ENCODE measurements at places on chromosomes 2 and 18.

GRCh38 chr18:43389163-43389562 lies 111.9 kb upstream of the SYT4 start:
- DNase-seq, result no peak

DNA sequence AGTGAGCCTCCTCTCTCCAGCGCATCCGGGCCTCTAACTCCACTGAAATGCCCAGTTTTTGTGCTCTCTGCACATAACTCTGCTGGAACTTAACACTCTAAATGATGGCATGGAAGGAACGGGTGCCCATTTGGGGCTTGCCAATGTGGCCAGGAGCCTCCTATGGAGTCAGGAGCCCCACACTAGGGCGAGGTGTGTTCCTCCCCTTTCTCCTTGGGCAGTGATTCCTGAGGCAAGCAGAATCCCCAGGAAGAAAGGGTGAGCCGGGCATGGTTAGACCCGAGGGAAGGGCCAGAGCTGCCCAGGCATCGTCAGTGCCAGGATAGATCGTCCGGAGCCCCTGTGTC lies 63.0 kb downstream of the DDX1 start:
- no peak for DNase-seq

- no peak for DNase-seq
These were observed 294.8 kb downstream of the PTGR3 start for GRCh38 chr18:74914052-74914591.

GRCh38 chr2:1795261-1796231 lies 51.2 kb upstream of the PXDN start:
- no peak for DNase-seq

DNA sequence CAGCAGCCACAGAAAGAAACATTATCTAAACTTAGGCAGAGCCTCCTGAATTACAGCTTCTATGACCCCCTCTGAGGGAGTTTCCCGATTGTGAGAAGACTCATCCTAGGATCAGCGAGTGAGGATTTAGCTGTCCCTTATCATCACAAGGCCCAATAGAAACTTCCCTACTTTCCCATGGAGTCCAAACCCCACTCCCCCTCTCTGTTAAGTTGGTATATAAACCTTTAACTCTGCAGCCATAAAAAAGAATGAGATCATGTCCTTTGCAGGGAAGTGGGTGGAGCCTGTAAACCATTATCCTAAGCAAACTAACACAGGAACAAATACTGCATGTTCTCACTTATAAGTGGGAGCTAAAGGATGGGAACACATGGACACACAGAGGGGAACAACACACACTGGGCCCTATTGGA lies 78.8 kb downstream of the MYL12B start:
- no peak for DNase-seq

DNA sequence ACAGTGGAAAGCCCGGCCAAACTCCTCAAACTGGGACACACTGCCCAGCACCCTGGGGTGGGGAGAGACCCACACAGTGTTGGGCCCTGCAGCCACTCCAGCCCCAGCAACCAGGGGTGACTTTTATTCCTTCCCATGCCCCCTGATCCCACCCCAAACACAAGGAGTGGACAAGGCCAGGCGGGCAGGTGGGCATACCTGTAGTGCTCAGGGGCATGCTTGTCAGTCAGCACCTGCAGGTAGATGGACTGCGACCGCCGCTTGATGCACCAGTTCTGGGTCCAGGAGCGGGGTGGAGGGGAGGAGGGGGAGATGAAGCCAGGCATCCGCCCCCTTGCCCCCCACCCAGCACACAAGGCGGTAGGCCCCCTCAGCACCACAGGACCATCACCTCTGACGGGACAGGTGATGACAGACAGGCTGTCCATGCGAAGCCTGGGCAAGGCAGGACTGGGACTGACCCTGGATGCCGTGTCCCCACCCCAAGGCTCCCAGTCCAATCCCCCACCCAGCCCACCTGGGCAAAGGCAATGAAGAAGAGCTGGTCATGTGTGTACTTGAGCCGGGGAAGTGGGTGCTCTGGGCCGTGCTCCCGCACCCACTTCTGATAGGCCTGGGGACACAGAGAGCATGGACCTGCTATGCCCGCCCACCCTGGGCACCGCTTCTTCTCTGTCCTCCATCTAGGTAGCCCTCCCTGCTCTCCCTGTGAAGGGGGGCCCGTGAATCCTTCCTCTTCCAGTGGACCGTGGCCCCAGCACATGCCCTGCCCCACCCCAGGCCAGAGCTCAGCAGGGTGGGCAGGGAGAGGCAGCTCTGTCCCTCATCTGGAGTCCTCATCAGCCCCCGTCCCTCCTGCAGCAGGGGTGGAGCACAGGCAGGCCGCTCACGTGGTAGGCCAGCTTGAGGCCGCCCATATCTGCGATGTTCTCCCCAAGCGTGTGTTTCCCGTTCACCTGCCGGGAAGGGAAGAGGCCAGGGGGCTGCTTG lies 7.1 kb downstream of the ECEL1 start:
- no peak for DNase-seq

DNA sequence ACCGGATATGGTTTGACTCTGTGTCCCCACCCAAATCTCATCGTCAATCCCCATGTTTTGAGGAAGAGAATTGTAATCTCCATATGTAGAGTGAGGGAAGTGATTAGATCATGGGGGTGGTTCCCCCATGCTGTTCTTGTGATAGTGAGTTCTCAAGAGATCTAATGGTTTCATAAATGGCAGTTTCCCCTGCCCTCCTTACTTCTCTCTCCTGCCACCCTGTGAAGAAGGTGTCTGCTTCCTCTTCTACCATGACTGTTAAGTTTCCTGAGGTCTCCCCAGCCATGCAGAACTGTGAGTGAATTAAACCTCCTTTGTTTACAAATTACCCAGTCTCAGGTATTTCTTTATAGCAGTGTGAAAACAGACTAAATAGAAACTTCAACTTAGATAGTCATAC lies 69.5 kb downstream of the SESTD1 start:
- no peak for DNase-seq

DNA sequence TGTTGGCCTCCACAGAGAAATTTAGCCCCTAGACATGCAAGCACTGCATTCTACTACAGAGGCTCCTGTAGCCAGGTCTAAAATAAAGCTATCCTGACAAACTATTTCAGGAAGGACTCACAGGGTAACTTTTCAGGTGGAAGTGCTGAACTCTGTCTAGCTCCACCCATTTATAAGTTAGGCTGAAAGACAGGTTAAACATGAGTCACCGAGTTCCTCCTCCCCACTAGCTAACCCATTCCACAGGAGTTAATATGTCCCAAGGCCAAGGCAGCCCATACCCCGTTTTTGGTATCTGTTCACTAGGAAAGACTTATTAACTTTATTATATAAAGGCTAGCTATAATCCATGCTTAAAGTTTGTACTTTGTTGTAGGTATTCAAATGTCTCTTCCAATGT lies 3.5 kb downstream of the CWC22 start:
- no peak for DNase-seq

- DNase-seq, result no peak
These were observed 17.1 kb upstream of the B3GNT2 start for GRCh38 chr2:62178741-62179271.

- DNase-seq, result no peak
These were observed 308.1 kb upstream of the CYRIA start for GRCh38 chr2:16973586-16974286.

DNA sequence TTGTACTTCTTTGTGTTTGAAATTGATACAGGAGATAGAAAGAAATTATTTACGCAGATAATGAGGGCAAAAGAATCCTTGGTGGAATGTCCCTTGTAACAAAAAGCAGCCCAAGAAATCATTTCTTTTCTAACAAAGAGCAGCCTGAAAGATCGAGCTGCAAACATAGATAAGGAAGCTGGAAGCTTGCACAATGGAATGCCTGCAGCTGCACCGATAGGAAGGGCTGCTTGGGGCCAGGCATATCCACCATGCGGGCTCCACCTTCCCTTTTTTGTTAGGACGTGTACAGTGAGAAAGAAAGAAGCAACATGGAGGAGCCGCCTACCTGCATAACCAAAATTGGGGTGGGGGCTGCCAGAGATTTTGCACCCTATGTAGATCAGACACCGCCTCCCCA lies 568.7 kb downstream of the METTL4 start:
- DNase-seq, result no peak
